H1 (cell line): ENCODE measurements at places on chromosomes 16 and 17. TPM values are rescaled to one million over a fixed set of nuclear protein-coding genes. Genes with fewer than 3 reads are reported as not detected.

The RAP1GAP2 gene
- 63.4 and 63.8 TPM in 2 replicates for total RNA-seq

DNA sequence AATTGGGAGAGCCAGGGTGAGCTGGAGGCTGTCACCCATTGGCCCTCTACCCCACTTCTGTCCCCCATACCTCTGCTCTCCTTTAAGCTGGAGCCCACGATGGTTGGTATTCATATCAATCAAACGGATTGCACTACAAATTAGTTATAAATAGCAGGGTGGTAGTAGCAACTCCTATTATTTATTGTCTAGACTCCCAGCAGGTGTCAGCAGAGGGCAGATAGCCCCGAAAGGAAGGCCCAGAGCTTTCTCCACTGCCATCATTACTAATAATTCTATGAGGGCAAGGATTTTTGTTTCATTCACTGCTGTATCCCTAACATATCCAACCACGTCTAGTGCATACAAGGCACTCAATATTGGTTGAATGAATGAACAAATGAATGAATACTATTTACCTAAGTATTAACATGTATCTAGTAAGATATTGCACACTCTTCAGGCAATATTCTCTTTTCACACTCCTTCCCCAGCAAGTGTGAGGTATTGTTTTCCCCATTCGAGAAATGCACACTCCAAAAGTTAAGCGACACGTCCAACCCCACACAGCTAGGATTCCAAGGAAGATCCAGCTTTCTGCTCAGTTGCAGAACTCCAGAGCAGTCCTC, 6.3 kb downstream of the C17orf50 start:
- DNase-seq, result no peak

GRCh38 chr17:42675348-42675964, 1.3 kb downstream of the PLEKHH3 start:
- DNase-seq, result peak; percentile 65

The RAB34 gene
- 236 and 237 TPM in 2 replicates for total RNA-seq

The ZNF747 gene
- 10.3 and 12.0 TPM in 2 replicates for total RNA-seq

GRCh38 chr16:20822521-20823325, 16.4 kb downstream of the REXO5 start:
- no peak for DNase-seq

DNA sequence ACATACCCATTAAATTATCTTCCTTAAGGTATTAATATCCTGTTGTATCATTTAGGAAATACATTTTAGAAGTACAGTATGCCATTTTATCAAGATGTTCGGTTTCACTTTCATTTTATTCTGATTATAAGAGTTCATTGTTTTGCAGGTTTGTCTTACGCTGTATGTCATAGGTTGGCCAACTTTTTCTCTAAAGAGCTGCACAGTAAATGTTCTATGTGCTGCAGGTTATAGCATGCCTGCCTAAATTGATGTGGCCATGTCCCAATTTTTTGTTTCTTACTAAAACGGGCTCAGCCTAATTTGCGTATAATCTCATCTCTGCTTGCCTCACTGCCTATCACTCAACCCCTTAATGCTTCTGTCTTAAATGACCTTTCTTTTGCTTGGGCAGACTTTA, 126.4 kb downstream of the USP22 start:
- DNase-seq, result no peak

- DNase-seq, result peak; percentile 58
Observed at GRCh38 chr16:29029168-29029994, 44.5 kb downstream of the LAT start.

DNA sequence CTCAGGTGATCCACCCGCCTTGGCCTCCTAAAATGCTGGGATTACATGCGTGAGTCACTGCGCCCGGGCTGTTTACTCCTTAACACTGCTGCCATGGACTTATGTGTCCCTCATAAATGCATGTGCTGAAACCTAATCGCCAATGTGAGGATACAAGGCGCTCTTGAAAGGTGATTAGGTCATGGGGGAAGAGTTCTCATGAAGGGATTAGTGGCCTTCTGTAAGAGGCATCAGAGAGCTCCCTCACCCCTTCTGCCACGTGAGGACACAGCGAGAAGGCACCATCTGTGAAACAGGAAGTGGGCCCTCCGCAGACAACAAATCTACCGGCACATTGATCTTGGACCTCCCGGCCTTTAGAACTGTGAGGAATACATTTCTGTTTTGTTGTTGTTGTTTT, 19.1 kb downstream of the ITPRIPL2 start:
- no peak for DNase-seq

- no peak for DNase-seq
Observed at GRCh38 chr17:32318071-32318470, 23.9 kb downstream of the C17orf75 start.
